ENCODE measurements at places on chromosomes 6 and 20.
A peak's percentile ranks its signal among the peaks of the same experiment; 100 is the strongest.

GRCh38 chr20:64154590-64155257 lies 9.5 kb upstream of the MYT1 start:
- no peak for DNase-seq

GRCh38 chr20:25054995-25055629 lies 2.8 kb downstream of the ACSS1 start:
- no peak for DNase-seq

GRCh38 chr6:1190366-1190765 lies 121.5 kb upstream of the FOXQ1 start:
- DNase-seq = no peak

DNA sequence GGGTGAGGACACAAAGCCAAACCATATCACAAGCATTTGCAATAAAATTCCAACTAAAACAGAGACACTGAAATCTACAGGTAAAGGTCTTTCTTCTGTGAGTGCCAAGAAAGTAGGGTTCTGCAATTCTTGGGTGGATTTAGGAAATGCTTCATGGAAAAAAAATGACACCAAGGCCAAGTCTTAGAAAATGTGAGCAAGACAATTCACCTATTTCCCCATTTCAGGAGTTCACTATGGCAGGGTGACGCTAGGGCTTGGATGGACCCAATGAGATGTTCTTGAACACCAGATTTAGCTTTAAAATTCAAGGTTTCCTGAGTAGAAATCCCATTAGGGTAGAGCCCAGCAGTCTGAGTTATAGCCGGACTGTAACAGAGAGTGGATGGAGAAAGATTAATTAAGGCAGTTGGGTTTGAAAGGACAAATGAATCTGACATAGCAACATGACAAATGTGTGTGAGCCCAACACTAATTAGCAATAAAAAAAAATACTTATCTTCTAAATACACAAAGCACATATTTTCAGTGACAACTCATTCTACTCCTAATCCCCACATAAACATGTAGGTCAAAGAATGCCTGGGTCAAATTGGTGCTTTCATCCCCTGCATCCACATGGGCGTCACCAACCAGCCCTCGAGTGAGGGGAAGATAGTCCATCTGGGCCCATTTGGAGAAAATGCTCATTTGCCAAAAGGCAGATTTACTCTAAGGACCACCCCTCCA lies 180.4 kb upstream of the JARID2 start:
- no peak for DNase-seq

GRCh38 chr20:45833030-45833882 lies at the start of gene SNX21:
Gene SNX21, plus strand, starts transcription at chr20:45833799. Its CDS starts 121 bp downstream, at chr20:45833920.
- DNase-seq = peak; percentile 72

DNA sequence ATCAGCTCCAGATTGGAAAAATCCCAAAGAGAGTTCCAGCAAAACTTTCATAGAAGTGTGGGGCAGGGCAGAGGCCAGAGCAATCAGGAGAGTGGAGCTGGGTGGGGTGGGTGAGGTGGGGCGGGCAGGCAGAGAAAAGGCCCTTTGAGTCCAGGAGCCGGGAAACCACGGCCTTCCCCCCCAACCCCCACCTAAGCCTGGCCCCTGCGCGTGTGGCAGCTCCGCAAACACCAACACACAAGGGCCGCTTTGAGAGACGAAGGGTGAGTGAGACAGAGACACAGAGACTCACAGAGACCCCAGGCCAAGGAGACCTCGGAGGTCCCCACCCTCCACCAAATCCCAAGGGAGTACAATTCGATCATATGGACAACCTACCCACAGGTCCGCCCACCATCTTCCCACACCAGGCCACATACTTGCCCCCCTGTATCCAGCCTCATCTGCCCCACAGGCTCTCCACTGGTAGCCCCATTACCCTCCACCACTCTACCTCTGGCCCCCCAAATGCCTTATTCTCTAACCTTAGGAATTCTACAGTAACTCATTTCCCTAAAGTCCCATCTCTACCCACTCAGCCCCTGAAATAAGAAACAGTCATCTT lies 1.7 kb downstream of the COL11A2 start:
- no peak for DNase-seq

DNA sequence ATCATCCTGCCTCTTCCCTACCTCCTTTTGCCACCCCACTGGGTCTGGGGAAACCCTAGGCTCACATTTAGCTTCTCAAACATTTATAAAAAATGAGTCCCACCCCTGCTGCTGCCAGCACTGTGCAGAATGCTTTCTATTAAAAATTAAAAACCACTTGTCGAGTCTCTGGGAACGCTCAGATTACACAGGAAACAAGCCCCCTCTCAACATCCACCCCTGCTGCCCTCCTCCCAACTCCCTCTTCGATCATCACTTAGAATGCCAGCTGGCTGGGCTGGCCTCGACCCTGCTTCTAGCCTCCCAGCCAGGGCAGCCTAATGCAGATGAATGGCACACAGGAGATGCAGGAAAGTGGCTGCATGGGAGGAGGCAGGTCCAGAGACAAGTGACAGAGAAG lies 75.8 kb downstream of the CDH22 start:
- peak; percentile 83 for DNase-seq

DNA sequence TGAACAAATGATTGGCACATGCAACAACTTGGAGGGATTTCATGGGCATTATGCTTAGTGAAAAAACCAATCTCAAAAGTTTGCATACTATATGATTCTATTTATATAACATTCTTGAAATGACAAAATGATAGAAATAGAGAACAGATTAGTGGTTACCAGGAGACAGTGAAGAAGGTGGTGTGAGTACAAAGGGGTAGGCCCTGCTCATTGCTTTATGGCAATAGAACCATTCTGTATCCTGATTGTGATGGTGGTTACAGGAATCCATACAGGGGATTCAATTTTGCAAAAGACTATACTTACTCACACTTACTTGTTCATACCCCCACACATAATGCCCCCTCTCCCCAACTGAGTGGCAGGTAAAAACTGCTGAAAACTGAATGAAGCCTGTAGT lies 30.2 kb upstream of the LAMA4 start:
- no peak for DNase-seq

DNA sequence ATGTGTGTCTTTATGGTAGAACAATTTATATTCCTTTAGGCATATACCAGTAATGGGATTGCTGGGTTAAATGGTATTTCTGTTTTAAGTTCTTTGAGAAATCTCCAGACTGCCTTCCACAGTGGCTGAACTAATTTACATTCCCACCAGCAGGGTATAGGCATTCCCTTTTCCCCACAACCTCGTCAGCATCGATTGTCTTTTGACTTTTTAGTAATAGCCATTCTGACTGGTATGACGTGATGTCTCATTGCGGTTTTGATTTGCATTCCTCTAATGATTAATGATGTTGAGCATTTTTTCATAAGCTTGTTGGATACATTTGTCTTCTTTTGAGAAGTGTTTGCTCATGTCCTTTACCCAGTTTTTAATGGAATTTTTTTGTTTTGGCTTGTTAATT lies 5.3 kb upstream of the TASP1 start:
- DNase-seq = no peak

DNA sequence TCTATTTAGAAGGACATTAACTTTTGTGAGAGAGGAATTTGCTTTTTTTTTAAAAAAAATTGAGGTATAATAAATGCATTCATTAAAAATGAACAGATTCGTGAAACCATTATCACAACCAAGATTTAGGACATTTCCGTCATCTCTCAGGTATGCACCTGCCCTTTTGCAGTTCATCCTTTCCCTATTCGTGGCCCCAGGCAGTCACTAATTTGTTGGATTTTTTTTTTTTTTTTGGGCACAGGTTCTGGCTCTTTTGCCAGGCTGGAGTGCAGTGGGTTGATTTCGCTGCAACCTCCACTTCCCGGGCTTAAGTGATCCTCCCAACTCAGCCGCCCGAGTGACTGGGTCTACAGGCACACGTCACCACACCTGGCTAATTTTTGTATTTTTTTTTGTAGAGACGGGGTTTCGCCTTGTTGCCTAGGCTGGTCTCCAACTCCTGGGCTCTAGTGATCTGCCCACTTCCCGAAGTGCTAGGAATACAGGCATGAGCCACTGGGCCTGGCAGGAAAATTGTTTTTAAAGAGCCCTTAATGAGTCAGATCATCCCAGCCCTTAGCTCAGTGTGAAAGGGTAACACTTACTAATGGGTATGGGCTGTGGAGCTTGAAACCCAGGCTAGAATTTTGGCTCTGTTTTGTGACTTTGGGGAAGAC lies 9.2 kb downstream of the PHF3 start:
- no peak for DNase-seq

- DNase-seq = no peak
Observed at GRCh38 chr20:39146394-39146793, 184.2 kb downstream of the DHX35 start.

DNA sequence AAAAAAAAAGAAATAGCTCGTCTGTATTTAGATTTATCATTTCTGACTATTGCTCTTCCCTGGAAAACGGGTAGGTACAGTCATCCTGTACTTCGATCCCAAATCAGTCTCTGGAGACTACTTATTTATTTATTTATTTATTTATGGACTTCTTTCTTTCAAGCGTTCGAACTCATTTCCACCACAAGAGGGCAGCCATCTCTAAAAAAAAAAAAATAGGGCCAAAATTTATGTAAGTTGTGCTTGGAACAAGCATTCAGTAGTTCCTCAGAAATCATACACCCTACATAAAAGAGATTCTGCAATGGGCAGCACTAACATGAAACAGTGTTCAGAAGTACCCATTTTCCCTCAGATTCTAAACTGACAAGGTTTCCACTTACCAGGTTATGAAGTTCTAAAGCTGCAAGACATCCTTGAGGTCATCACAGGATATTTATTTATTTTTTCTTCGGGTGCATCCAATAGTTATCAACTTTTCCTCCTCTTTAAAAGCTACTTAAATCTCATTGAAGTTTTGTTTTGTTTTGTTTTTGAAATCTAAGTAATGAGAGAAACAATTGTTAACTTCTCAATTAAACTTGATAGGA lies 1.9 kb upstream of the BMP2 start:
- DNase-seq = peak; percentile 81

DNA sequence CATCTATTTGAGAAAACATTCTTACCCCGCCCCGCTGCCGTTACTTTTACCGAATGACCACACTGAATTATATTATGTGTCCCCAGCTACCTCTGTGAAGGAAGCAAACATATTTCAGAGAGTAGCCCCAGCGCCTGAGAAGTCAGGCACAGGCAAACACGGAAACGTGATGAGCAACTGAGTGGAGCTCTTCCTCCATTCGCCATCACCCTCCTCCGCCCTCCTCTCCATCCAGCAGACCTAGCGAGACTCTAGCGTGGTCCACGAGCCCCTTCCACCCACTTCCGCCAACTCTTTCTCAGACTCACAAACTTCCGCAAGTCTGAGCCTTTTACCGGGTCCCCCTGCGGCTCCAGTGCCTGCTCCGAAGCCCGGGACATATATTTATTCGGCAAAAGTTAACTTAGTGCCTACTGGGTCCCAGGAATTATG lies 582 bp downstream of the SNRPB start:
- DNase-seq = peak; percentile 72

- DNase-seq = no peak
Observed at GRCh38 chr6:137631323-137631722, 137.1 kb upstream of the OLIG3 start.

GRCh38 chr20:25553819-25554296 lies 31.5 kb downstream of the NINL start:
- peak; percentile 53 for DNase-seq

- DNase-seq = no peak
Observed at GRCh38 chr6:107246972-107247615, 131.8 kb upstream of the BEND3 start.

DNA sequence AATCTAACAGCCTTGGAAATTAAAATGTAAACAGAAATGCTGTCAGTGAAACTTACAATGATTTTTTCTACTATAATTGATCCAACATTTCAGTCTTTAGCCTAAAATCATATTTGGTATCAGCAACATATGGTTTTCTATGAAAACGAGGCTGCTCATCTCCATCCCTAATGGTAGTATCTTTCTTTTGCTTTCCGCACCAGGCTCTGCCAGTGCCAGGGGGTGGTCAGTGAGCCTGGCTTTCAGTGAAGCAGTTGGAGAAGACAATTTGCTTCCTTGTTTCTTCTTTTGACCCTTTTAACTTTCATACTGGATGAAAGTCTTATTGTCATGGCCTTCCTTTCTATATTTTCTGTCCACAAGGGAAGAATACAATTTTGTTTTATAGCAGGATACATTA lies 258.4 kb downstream of the ARID1B start:
- DNase-seq = no peak

DNA sequence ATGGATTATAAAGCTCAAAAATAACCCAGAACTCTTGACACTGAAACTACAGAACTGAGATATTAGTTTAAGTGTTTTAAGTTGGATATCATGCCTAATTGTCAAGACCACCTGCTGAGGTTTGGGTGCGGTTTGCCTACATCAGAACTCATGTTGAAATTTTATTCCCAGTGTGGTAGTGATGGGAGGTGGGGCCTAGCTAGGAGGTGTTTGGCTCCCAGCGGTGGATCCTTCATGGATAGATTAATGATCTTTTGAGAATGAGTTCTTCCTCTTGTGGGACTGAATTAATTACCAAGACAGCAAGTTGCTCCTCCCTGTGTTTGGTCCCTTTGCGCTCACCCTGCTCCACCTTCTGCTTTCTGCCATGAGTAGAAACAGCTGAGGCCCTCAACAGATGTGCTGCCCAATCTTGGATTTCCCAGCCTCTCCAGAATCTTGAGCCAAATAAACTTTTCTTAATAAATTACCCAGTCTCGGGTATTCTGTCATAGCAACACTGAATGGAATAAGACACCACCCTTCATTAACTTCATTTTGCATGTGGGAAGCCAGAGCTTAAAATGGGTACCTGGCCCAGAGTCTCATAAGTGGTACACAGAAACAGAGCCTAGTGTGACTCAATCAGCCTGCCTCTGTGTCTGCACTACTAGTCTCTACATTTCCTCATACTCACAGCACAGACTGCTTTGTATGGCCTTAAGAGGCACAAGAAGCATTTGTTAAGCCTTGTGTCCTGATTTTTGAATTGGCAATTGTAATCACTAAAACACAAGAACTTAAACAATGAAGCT lies 158.4 kb downstream of the IBTK start:
- peak; percentile 27 for DNase-seq

GRCh38 chr6:66961191-66961590 lies 1254.2 kb upstream of the EYS start:
- DNase-seq = no peak

GRCh38 chr20:53752971-53753879 lies 159.6 kb upstream of the ZNF217 start:
- peak; percentile 22 for DNase-seq

GRCh38 chr6:157518397-157519250 lies 137.6 kb downstream of the ZDHHC14 start:
- peak; percentile 63 for DNase-seq

DNA sequence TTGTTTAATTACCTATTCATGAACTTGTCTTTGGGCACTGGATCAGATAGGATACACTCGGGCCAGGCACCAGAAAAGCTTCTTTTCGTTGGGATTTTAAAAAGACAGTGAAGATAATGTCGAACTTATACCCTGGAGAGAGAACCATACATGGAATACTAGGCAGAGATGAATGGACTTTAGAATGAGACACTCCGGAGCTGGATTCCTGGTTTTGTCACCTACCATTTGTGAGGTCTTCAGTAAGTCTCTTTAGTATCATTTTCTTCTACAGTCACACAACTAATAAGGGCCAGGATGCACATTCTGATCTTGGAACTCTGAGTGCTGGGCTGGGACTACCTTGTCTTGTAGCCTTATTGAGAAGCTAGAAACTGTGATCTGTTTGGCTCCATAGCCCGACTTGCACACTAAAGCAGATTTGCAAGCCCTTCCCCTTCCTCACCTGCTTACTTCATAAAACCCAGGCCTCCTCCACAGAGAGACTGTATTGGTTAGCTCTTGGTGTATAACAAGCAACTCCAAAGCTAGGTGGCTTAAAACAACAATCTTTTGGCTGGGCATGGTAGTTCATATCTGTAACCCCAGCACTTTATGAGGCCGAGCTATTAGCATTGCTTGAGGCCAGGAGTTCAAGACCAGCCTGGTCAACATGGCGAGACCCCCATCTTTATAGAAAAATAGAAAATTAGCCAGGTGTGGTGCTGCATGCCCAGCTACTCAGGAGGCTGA lies 7.4 kb upstream of the IFT52 start:
- DNase-seq = no peak
